ENCODE measurements at places on chromosomes 1 and 21.
A peak's percentile ranks its signal among the peaks of the same experiment; 100 is the strongest.

- no peak for DNase-seq
Observed at GRCh38 chr1:163813251-163813650, 491.5 kb downstream of the NUF2 start.

GRCh38 chr1:112673592-112674439, 643 bp upstream of the MOV10 start:
- no peak for DNase-seq

DNA sequence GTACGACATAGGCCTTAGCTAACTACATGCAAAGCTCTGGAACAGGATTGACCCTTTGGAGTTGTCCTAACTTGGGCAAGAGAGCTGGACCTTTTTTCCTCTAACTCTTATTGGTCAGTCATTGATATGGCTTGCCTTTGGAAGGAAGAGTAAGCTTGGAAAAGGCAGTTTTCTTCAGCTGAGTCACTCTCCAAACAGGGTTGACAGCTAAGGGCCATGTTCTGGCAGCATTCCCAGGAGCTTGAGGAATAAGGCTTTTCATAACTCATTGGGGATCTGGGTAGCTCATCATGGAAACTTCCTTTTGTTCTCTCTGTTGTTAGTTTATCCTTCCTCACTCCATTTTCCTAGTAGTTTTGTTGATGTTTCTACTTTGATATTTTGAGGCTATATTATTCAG, 14.5 kb upstream of the ERRFI1 start:
- peak; percentile 89 for DNase-seq

DNA sequence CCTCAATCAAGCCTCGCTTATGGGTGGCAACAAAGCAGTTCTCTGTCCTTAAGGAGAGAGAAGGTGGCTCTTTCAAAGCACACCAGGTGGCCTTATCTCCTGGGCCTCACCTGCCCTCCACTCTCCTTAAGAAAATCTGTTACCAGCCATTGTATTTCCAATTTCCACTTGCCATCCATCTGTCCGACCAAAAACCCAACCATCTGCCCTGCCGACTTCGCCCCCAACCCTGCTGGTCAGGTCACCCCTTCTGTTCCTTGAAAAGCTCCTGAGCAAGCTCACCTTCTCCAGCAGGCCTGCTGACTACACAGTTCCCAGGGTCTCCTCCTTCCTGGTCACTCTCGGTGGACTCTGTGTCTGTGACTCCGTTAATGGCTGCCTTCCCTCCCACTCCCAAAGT, 619 bp upstream of the IGFN1 start:
- DNase-seq: no peak

DNA sequence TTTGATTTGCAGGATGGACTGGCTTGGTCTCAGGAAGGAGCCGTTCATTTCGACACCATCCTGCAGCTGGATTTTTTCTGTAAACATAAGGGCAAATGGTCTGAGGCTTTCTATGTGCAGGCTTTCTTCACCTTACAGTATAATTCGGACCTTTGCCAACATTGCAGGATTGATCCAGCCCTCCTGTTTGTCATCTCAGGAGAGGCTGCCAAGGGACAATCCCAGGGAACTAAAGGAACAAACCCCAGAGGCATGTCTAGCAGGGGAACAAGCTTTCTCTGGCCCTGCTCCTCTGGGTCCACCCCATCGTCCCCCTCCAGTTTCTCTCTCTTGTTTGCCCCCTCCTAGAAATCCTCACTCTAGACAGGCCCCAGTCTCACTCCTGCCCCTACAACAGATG, 24.8 kb upstream of the GBP6 start:
- DNase-seq: no peak

DNA sequence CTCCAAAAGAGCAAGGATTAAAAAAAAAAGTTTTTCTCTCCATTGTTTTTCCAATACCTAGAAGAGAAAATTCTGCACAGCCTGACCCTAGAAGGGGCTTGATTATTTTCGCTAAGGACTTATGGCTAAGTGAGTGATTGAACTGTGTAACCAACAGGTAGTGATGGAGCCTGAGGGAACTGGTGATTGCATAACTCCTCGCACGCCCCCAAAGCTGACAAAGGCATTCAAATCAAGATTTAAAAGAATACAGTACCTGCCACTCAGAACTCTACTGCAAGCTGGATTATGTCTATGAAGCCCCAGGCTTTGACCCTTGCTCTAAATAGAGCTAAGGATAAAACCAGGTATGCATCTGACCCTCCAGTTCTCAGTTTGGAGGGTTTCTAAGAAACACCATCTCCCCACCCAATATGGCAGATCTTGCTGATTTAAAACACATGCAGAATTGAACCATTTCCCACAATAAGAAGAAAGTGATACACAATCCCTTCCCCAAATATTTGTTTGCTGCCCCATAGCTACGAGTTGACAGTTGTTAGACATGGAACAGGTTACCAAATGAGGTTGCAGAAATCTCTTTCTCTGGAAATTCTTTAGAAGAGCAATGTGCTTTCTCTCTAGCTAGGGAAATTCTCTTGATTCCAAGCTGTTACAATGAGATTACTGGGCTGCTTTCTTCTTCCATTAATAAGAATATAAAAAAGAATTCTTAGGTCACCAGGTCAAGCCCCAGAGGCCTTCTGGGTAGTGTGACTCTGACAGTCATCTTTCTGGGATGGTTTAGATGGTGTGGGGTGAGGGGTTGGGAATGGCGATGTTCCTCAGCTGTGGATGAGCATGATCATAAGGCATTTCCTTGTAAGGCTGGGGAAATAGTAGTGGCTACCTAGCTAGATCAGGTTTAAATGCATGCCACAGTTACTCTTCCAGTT, 35.1 kb downstream of the FGGY start:
- DNase-seq: no peak

- no peak for DNase-seq
Observed at GRCh38 chr1:67748630-67749029, 63.6 kb downstream of the GADD45A start.

DNA sequence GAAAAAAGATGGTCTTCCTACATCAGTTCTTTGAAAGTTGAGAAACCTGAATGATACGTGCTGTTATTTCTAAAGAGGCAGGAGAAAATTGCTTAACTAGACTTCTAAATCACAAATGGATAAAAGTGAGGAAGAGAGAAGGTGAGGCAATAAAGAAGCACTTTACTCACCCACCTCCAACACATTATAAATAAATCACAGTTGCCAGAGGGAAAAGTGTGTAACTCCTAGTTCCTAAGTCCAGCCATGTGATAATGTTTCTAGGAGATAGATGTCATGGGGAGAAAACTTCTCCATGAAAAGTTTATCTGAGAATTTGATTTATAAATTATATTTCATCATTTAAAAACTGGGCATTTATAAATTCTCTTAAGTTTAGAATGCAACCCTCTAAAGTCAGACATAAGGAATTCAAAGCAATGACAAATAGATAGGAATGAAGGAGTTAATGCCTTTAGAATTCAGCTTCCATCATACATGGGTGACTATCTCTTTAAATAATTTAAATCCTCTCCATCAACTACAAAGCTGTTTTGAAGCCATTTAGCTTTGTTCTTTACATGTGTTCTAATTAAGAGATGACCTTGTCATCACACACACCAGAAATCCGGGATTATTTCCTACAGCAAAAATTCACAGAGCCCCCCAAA, 60.0 kb downstream of the NRIP1 start:
- no peak for DNase-seq

DNA sequence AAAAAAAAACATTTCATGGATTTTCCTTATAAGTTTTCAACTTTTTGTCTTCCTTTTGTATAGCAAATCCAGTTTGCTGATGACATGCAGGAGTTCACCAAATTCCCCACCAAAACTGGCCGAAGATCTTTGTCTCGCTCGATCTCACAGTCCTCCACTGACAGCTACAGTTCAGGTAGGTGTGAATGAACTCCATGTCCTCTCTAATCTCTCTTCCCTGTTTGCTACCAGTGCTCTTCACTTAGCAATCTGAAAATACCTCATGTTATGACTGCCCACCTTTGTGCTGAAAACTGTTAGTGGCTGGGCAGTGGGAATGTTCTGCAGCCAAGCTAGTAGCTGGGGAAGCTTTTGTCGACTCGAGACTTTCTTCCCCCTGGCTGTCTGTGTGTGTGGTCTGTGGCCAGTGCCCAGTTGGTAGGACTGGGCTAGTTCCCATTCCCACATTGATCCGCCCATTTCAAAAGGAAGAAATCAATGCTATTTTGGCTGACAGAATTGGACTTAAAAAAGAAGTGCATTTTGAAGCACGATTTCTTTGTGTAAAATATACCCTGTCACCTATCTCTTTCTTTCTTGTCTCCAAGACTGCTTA, 24.5 kb downstream of the AHCYL1 start:
- no peak for DNase-seq

DNA sequence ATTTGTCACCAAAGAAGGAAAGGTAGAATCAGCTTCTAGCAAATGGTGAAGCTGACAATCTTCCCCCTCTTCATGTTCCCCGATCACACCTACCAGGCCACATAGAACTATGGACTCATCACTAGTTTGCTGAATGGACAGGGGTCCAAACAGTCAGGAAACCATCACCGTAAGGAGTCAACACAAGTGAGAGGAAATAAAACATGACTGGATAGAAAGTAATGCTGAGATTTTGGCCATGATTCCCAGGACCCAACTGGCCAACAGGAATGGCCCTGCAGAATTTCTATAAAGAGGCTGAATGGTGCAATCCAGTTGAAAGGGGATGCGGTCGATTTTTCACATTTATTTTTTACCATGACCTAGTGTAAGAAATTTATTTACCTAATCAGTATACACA, 10.7 kb downstream of the DDAH1 start:
- no peak for DNase-seq

DNA sequence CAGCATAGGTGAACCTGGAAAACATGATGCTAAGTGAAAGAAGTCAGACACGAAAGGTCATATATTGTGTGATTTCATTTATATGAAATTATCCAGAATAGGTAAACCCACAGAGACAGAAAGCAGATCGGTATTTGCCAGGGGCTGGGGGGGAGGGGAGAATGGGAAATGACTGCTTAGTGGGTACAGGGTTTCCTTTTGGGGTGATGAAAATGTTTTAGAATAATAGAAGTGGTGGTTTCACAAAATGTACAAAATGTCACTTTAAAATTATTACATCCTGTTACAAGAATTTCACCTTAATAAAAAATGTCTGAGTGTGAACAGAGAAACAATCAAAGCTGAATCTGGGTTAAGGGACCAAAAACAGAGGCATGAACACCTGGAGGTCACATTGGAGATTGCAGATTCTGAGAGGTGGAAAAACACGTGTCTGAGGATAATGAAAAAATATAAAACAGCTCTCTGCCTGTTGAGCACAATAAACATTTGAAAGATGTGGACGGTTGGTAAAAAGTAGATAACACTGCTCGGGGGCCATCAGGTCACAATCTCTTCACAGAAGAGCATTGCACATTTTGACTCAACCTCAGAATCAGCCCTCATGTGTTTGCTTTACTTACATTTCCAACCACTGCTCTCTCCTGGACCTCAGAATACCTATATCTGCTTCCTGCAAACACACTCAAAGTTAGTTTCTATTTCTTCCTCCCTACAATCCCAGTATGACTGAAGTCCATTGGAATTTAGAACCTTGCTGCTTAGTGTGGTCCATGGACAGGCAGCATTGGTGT, 3.2 kb downstream of the SLAMF6 start:
- DNase-seq: no peak

DNA sequence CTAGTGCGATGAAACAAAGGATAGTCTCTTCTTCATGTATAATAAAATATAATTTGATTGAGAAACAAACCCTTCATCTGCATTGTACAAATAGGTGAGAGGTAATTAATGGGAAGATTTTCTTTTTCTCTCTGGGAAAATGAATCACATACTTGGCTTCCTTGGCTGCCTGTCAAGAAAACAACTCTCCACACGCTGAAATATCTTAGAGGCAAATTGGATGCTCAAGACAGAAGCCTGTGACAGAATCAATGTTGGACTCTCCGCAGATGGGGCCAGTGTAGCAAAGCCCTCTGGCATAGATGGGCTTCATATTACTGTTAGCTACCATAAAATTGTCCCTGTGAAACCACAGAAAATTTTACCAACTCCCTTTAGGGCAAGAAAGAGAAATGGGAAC, 186.6 kb downstream of the GRIK1 start:
- DNase-seq: no peak

GRCh38 chr1:43387976-43388599, 1.5 kb downstream of the MED8 start:
- no peak for DNase-seq

DNA sequence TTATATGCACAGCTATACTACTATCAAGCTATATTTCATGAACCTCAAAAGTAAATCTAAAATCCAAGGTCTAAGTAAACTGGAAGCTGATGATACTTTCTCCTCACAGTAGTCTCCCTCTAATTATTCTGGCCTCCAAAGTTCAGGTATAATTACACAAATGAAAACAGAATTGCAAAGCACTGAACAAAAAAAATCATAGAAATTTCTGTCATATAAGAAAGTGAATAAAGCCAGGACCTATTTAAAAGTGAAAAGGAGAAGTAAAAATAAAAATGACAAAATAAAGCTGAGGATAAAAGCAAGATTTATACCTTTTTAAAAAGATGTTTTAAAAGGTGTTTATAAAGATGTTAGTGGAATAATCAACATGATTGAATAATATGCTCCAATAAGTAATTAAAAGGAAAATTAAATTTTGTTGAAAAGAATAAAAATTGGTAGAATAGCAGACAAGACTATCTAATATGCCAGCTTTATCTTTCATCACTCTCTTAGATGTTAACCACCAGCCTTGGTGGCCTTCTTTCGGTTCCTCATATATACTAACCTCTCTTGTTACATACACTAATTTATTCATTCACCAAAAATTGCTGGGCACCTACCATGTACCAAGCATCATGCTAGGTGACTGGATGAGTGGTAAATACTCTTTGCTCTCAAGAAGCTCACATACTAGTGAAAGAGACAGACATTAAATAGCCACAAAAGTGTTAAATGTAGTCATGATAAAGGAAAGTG, 25.1 kb downstream of the SHCBP1L start:
- DNase-seq: no peak

GRCh38 chr1:90502696-90503095, 214.4 kb downstream of the BARHL2 start:
- no peak for DNase-seq

GRCh38 chr1:239706245-239706892, 320.0 kb downstream of the CHRM3 start:
- DNase-seq: no peak

DNA sequence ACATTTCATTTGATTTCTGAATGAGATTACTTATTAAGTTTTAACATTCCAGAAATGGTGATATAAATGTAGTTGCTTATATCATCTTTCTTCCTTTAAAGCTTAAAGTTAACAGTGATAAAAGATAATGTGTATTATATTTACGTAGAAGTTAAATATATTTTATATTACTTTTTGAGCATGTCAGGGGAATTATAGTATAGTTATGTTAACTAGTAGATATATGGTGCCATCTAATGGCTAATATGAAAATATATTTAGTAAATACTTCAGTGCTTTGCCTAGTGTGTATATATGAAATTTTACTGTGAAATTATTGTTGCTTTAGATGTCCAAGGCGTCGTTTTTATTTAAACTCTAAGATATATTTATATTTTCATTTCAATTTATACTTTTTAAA, 51.5 kb downstream of the SYT14 start:
- DNase-seq: no peak

- no peak for DNase-seq
Observed at GRCh38 chr1:167529829-167530474, 11.6 kb upstream of the CD247 start.

GRCh38 chr1:173473599-173474011, 3.5 kb upstream of the PRDX6 start:
- no peak for DNase-seq
